LHCN-M2 (cell line): ENCODE measurements at places on chromosomes 6 and 20. TPM values are rescaled to one million over a fixed set of nuclear protein-coding genes. Genes with fewer than 3 reads are reported as not detected.

DNA sequence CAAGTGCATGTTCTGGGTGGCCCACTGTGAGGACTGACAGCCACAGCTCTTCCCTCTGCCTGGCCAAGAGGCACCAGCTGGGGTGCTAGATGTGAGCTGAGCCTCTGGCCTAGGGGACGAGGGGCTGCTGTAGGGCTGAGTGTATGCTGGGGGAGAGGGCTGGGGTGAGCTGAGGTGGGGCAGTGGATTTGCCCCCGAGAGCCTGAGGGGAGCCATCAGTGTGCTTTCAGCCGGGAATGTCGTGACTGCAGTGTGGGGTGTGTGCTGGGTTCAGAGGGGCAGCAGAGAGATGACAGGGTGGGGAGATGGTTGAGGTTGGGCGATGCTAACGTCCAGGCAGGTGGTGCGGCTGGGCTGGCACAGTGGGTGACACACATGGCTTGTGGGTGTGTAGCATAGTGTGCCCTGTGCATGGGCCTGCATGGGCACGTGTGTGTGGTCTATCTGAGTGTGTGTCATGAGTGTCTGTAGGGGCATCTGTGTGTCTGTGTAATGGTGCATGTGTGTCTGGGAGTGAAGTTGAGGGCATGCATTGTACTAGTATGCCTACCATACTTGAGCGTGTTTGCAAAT is 46.0 kb upstream of the BLCAP start:
- no peak for DNase-seq

- DNase-seq: no peak
Observed at GRCh38 chr6:135296715-135297114, 115.6 kb downstream of the MYB start.

GRCh38 chr20:878511-879307 is 37.4 kb downstream of the ANGPT4 start:
- DNase-seq: peak; percentile 29

GRCh38 chr20:33875055-33875454 is 63.9 kb downstream of the CHMP4B start:
- no peak for DNase-seq

GRCh38 chr6:163329991-163330390 is 84.5 kb upstream of the QKI start:
- DNase-seq: no peak

DNA sequence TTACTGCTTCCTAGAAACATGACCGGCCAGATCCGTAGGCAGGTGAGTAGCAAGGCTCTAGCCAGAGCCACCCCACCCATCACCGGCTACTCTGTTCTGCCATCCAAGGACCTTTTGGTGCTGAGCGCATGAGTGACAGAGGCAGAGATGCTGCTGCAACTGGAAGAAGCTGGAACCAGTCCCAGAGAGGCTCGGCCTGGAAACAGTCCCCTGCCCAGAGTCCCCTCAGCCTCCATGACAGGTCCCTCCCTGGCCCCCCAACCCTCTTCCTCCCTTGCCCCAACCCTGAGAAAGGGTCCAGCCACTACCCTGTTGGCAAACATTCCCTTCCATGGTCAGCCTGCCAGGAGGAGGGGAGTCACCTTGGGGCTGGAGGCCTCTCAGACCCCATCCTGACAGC is 31.9 kb downstream of the BPIFB4 start:
- no peak for DNase-seq

- DNase-seq: no peak
Observed at GRCh38 chr20:36875702-36876472, at the start of gene TLDC2. Gene TLDC2, plus strand, starts transcription at chr20:36876138. Its CDS starts 37 bp downstream, at chr20:36876175.

GRCh38 chr6:6826095-6826901 is 237.8 kb downstream of the LY86 start:
- DNase-seq: peak; percentile 22

DNA sequence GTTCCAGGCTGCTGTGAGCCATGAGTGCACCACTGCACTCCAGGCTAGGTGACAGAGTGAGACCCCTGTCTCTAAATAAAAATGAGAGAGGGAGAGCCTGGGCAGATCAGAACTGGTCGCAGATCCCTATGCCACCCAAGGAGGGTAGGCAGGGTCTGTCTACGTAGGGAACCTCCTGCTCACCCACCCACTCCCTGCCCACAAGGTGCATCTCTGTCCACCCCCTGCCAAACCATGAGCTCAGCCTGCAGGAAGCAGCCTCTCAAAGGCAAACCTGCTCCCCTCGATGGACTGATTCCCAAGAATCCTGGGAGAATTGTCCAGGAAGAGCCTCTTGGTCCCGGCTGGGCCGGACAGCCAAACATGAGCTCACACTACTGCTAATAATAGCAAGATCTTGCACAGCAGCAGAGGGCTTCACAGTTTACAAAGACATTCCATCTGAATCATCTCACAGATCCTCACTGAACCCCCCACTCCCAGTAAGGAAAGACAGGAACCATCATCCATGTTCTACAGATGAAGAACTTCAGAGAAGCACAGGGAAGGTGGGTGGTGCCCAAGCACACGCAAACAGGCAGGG is 27.8 kb upstream of the TLDC2 start:
- DNase-seq: peak; percentile 85

DNA sequence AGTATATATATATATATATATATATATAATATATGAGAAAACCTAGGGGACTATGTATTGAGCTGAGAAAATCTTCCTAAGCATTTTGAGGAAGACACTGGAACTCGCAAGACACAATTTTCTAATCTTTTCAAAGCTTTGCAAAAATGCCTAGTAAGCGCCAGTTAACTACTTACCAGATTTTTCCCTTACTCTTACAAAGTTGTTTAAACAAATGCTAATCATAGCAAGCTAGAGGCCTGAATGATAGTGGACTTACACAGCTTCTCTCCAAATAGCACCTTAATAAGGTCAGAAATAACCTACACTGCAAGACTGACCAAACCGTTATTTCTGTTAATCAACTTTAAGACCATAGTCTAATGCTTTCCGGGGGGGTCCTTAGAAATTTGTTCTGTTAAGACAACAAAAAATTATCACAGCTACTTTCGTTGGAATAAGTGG is 56.1 kb upstream of the HFE start:
- peak; percentile 48 for DNase-seq

RSPO4 gene
- not detected in 2 replicates for total RNA-seq

ACTL10 gene
- 0.11 and 0.96 TPM in 2 replicates for total RNA-seq

OSER1 gene
- 32.4 and 35.5 TPM in 2 replicates for total RNA-seq

FRMD1 gene
- not detected in 2 replicates for total RNA-seq

ADGRG6 gene
- 1.0 and 1.8 TPM in 2 replicates for total RNA-seq

HLA-DQA2 gene
- not detected in 2 replicates for total RNA-seq

THEMIS gene
- total RNA-seq: 0.26 TPM in 1 of 2 replicates, not detected in the other

ID4 gene
- total RNA-seq: not detected in 2 replicates

BHLHE23 gene
- not detected in 2 replicates for total RNA-seq

HTR1E gene
- not detected in 2 replicates for total RNA-seq

ZSCAN9 gene
- 10.3 and 15.5 TPM in 2 replicates for total RNA-seq

BICRAL gene
- total RNA-seq: 4.5 and 6.1 TPM in 2 replicates
